ENCODE measurements at places on chromosomes 2 and 18. TPM values are rescaled to one million over a fixed set of nuclear protein-coding genes. Genes with fewer than 3 reads are reported as not detected.

FSHR gene
- not detected for total RNA-seq

GRCh38 chr2:64019975-64020528, 824 bp upstream of the VPS54 start:
- no peak for DNase-seq

DNA sequence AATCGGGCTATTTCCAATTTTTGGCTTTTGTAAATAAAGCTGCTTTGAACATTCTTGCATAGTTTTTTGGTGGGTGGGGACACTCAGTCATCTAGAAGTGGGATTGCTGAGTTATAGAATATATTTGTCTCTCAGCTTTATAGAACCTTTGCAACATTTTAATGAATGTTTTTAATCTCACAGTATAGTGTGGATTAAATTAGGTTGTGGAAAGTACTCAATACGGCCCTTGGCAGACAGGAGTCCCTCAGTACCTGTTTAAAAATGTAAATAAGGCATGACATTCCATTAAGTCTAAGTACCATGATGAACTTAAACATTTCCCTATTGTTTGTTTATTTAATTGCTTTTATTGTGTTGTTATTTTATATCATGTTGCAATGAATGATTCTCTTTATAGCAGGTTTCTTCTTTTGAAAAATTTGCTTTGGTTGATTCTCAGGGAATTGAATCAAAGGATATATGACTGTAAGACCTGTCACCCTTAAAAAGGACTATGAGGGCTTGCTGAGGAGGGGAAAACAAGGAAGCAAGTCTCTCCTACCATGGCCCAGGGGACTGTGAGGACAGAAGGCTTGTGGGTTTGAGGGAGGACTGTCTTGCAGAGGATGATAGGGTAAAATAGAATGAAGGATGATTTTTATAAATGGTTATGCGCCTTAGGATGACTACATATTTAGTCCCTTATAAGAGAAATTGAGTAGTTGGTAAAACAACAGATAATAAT, 165.1 kb downstream of the RPIA start:
- no peak for DNase-seq

DNA sequence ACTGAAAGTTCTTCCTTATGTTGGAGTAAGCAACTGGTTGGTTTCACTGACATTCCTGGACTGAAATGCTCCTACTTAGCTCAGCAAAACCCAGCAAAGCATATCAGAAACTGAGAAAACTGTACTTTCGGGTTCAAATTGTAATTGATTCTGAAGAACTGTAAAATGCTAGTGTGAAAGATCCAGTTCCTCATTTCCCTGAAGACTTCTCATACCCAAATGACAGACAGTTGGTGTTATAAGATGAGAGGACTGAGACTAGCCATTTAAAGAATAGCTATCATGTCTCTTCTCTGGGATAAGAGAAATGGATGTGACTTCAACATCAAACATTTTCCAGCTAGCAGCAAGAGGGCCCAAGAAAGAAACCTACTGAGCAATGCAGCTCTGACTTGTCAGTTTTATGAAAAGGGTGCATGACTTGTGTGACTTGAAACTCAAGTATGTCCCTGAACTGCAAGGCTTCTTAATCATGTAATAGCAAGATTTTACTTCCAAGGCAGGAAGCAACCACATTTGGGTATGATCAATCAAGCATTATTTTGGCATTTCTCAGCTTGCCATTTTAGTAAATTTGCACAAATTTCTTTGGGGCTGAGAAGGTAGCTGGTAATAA, 420.3 kb upstream of the MMADHC start:
- no peak for DNase-seq

NR4A2 gene
- total RNA-seq, result 5.2 TPM

DNA sequence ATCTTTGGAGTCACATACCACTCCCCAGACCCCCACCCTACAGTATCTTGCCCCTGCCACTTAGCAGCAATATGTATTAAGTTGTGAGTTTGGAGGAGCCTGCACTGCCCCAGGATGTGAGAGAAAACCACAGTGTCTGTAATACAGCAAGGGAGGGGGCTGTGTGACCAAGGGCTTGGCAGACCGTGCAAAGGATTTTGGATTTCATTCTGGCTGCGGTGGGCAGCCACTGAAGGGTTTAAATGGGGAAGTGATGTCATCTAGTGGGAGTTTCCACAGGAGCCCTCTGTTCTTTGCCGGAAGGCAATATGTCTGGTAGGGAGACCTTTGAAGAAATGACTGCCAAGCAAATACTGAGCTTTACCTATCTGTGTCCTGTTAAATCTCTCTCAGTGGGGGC, 202.4 kb downstream of the FHOD3 start:
- no peak for DNase-seq

GRCh38 chr18:7803956-7804469, 236.9 kb downstream of the PTPRM start:
- no peak for DNase-seq

GRCh38 chr2:128601298-128602037, 282.8 kb upstream of the HS6ST1 start:
- no peak for DNase-seq

HOXD13 gene
- total RNA-seq, result 10.3 TPM

DNA sequence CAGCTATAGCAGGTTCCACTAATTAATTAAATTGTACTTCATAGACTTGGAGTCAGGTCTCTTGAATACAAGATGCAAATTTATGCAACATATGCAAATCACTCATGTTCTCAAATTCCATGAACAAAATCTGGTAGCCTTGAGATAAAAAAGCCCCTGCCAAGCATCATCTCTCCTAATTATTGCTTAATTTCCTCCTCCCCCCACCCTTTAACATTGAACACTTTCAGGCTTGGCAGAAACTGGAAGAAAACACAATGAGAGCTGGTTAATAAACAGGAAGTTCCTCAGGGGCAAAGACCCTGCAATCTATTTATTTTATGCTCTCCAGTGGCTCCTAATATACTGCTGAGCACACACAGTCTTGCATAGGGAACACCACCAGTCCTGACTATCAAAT, 35.6 kb upstream of the ACVR1 start:
- no peak for DNase-seq

CAPN13 gene
- not detected for total RNA-seq

RSAD2 gene
- total RNA-seq, result 0.48 TPM

GRCh38 chr18:23784832-23785245, 95.6 kb downstream of the LAMA3 start:
- DNase-seq, result no peak

DDX1 gene
- 193 TPM for total RNA-seq

DNA sequence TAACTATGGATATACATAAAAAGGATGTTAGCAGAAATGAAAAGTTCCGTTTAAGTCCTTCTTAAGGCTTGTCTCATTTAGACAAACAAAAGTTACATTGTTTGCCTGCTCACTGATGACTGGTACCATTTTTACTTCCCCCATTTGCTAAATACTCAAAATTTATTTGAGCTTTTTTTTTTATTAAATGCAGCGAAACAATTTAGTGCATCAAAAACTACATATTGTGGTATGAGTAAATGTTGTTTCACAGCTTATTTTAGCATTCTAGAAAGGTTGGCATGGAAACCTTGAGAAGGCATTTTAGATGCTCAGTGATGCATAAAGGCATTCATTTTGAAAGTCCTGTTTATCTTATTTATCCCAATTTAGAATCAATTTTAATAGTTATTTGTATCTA, 100.0 kb downstream of the MAP2 start:
- DNase-seq, result no peak

GRCh38 chr2:178315078-178315477, 120.8 kb downstream of the OSBPL6 start:
- no peak for DNase-seq

PCARE gene
- total RNA-seq, result not detected

SCN2A gene
- total RNA-seq, result not detected

- no peak for DNase-seq
Observed at GRCh38 chr18:77985526-77986281, 736.1 kb downstream of the GALR1 start.

DNA sequence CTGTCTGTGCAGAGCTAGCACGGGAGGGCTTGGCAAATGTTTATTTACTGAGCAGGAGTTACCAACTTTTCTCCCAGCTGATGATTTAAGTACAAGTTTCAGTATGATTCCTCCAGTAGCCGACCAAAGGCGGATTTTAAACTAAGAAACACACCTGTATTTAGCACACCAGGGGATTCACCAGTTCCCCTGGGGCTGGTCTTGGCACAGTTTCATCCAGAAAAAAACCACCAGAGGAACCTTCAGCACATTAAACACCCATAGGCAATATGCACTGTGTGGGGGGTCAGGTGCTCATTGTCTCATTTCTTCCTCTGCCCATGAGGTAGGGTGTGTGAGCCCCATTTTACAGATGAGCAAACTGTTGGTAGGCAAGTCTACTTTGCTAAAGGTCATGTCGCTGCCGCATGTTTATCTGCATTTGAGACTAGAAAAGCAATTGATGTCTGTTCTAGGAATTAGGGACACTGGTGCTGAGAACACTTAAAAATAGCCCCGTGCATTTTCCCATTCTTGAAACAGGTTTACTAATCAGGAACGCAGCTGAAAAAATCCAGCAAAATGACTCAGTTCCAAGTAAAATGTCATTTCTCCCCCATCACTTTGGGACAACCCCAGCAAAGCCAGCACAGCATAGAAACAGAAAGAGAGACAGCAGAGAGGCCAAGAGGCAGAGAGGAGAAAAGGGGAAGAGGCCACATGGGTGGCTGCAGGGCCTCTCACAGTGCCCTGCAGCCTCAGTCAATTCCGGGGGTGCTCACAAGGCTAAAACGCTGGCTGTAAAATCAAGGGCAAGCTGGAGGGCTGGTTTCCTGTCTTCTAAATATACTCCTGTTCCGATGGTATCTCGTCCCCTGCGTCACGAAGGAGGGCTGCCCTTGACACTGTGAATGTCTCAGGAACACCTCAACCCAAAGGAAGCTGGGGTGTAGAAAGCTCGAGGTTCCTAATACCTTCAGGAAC, 166.8 kb upstream of the ID2 start:
- DNase-seq, result no peak

DNA sequence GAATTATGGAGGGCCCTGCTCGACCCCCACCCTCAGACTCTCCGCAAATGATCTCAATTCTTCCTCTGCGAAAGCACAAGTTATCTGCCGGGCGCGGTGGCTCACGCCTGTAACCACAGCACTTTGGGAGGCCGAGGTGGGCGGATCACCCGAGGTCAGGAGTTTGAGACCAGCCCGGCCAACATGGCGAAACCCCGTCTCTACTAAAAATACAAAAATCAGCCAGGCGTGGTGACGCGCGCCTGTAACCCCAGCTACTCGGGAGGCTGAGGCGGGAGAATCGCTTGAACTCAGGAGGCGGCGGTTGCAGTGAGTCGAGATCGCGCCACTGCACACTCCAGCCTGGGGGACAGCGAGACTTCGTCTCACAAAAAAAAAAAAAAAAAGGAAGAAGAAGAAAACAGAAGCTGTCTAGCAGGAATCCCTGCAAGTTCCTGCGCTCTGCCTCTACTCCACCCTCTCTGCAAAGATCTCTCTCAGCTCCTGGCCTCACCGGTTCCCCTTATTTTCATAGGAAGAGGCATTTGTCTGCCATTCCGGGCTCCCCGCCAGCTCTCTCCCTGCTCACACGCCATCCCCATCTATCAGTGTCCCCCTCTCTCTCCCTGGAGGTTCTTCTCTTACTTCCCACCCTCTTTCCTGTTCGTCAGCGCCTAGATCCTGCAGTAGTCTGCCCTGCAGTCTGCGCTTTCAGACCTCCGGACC, 13.5 kb upstream of the COLEC12 start:
- DNase-seq, result no peak

DNA sequence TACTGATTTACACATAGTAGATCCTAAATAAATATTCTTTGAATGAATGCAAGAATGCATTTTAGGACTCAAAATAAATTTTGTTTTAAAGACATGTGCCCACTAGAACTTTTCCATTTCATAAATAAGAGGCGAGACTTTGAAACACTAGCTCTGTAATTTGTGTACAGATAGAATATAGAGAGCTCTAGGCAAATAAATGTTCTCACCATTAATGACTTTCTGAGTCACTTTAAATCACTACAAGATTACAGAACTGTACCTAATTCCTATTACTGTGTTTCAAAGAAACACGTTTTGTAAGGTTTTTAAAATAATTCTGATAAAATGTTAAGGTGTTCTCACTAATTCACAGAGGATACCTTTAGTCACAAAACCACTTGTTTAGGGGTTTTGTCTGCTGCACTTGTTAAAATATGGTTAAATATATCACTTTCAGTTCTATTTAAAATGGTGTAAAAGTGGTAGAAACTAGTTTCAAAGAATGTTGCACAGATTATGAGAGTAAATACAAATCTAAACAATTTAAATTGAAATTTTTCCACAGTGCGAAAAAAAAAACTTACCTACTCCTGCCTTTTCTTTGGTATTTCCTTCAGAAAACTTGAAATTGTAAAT, 158.7 kb upstream of the ZC3H15 start:
- DNase-seq, result no peak

MOGAT1 gene
- not detected for total RNA-seq

GMPPA gene
- total RNA-seq, result 60.6 TPM

SIX3 gene
- not detected for total RNA-seq

FABP1 gene
- total RNA-seq, result not detected

MSTN gene
- total RNA-seq, result not detected

CRYGD gene
- not detected for total RNA-seq

DSG1 gene
- not detected for total RNA-seq

GATA6 gene
- total RNA-seq, result 2.1 TPM

RND3 gene
- total RNA-seq, result 13.2 TPM

DNA sequence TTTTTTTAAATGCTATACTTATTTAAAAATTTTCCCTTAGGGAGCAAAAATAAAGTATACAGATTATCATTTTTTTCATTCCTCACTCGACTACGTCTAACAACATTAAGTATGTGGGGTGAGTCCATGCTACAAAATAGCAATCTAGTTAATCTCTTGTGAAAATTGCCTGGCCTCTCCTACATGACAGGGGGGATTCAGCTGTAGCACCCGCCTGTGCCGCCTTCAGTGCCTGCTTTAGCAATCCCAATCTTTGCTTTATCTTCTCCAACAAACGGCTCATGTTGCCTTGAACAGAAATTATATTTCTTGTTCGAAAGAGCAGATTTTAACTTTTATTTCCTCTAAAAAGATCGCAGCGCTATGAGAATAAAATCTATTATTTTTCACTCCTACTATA, 2.4 kb upstream of the SOX11 start:
- no peak for DNase-seq

DQX1 gene
- 0.16 TPM for total RNA-seq

DNA sequence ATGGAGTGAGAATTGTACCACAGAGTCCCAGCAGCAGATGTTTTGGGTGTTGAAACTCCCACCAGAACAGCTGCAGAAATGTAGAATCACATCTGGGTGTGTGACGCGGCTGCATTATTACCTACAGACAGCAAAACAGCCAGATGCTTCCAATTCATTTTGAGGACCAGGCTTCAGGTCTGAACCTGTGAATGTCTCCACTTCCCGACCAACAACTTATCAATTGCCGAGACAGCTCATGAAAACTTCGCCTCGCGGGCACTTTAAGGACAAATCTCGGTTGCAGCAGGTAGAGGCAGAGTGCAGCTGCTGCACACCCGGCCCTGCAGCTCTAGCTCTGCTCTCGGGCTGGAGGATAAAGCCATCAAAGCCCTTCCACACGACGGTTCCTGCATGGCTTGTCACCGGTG, 202.0 kb downstream of the HRH4 start:
- DNase-seq, result no peak
